Fibroblast of skin of scalp (primary cell): ENCODE measurements at places on chromosomes 12 and 14.

GRCh38 chr14:71473843-71474242 is 458.4 kb upstream of the RGS6 start:
- DNase-seq, result no peak

GRCh38 chr12:11758510-11759493 is 109.3 kb downstream of the ETV6 start:
- peak; percentile 77 for DNase-seq

DNA sequence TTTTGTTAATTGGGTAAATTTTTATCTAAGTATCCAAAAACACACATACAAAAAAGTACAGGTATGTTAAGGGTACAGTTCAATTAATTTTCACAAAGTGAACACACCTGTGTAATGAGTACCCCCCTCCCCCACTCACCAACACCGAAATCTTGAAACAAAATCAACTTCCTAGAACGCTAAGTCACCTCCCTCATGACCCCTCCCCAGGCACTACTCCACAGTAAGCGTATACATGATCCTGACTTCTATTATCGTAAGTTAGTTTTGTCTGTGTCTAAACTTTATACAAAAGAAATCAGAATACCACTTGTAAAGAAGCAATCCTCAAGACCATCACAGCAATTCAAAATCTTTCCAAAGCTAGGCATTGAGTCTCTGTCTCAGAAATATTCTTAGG is 100.5 kb downstream of the MED13L start:
- no peak for DNase-seq

GRCh38 chr14:31256534-31257243 is 49.1 kb upstream of the HECTD1 start:
- DNase-seq, result no peak

GRCh38 chr14:103071544-103072251 is 12.3 kb upstream of the LBHD2 start:
- no peak for DNase-seq

DNA sequence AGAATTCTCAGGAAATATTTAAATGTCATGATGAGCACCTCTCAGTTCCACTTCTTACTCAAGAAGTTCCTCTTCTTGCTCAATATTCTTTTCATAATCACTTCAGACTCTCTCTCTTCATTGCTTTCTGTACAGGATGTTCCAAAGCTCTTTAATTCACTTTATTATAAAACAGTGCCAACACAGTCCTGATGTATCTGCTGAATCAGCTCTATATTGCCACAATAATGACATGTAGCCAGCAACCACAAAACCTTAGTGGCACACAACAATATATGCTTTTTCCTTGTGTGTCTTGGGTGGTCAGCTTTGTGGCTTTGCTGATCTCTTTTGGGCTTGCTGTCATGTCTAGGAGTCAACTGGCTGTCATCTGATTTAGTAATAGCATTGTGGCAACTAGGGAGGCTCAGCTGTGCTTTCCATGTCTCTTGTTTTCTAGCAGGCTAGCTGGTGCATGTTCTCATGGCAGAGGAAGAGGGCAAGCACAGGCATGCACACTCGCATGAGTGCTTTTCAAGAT is 52.8 kb upstream of the SLC2A13 start:
- DNase-seq, result no peak

DNA sequence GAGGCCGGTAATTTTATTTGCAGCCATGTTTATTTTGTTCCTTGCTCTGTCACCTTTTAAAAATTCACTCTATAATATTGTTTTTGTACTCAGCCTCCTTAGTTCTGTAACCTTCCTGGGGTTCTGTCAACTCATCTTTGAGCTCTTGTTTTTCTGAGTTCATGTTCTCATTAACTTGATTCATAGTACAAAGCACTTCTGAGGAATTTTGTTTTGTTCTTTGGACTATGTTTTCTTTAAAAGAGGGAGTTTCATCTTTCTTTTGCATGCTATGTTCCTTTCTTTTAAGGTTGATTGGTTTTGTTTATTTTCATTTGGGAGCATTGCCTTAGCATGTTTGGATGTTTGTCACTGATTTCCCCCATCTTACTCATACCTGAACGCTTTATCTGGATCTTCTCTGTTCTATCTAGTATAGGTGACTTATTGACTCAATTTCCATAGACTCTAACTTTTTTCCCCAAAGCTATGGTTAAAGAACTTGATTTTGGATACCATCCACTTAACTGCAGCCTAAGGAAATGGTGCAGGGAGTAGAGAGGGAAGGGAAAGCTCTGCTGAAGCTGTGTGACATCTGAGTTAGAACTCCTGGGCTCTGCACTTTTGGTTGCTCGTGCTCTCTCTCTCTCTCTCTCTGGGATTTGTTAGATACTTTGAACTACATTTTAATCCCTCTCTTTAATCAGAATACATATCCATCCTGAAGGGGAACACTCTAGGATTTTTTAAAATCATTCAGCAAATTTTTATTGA is 268.5 kb downstream of the PAWR start:
- DNase-seq, result peak; percentile 25

DNA sequence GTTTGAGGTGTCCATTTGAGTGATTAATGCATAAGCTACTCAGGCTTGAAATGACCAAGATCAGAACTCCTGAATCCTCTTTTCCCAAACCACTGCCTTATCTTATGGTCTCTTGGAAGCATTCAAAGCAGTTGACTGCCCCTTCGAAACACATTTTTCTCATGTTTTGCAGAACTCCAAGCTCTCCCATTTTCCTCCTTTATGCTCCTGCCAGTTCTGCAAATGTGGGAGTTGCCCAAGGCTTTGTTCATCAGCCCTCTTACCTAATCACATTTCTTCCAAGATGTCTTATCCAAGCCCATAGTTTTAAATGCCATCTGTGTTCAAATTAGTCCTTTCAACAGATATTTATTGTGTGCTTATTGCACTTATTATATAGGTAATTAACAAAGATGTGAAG is 1.8 kb upstream of the DNAAF2 start:
- DNase-seq, result no peak

DNA sequence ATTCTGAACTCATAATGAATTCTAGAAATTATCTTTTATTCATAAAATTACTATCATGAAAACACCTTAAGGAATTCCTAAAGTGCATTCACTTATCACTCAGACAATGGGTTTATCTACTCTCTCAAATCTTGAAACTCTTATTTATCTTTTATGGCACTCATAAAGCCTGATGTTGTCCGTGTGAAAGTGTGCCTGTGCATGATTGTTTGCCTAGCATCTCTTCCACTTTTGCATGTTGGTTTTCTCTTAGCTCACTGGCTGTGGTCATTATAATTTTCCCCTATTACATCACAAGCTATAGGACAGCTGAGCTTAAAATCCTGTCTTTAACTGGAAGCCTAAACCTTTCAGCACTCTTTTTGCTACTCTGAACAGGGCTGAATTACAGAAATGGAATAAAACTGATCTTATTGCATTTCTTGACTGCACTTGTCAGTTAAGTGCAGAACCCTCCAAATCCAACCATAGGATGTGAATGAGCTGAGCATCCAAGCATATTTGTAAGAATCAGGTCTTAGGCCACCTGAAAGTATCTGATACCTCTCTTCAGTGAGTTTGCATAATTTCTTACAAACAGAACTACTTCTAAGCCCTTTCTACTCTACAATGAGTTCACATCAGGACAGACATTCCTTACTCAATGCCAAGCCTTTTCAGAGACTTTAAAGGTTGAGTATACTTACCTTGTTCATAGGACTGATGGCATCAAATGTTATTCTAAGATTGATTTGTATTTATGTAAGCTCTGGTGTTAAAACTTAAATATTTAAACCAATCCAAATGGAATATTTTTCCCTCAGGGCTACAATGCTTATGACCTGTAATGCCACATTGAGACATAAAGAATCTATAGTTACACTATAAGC is 221.2 kb upstream of the KITLG start:
- DNase-seq, result no peak

- no peak for DNase-seq
These were observed 21.8 kb downstream of the MVK start for GRCh38 chr12:109595321-109595902.

- no peak for DNase-seq
These were observed 274.1 kb downstream of the PCNX1 start for GRCh38 chr14:71181215-71182003.

- peak; percentile 49 for DNase-seq
These were observed 41.6 kb downstream of the CHST11 start for GRCh38 chr12:104498211-104498801.

- DNase-seq, result no peak
These were observed 622.6 kb downstream of the LRFN5 start for GRCh38 chr14:42229294-42229693.

GRCh38 chr12:39620659-39621658 is 1.4 kb upstream of the ABCD2 start:
- no peak for DNase-seq
